ENCODE measurements at places on chromosomes 7 and 10.

- no peak for DNase-seq
Observed at GRCh38 chr7:128211626-128212025, 29.5 kb upstream of the LEP start.

GRCh38 chr7:90853205-90853604 is 257.1 kb downstream of the CDK14 start:
- DNase-seq, result no peak

- DNase-seq, result no peak
Observed at GRCh38 chr10:8389630-8390029, 335.1 kb downstream of the GATA3 start.

GRCh38 chr7:832167-832967 is at the start of gene SUN1:
TSS of gene SUN1 (plus strand) at chr7:832476. CDS start at chr7:832525, 49 bp downstream.
- DNase-seq, result peak; percentile 71

DNA sequence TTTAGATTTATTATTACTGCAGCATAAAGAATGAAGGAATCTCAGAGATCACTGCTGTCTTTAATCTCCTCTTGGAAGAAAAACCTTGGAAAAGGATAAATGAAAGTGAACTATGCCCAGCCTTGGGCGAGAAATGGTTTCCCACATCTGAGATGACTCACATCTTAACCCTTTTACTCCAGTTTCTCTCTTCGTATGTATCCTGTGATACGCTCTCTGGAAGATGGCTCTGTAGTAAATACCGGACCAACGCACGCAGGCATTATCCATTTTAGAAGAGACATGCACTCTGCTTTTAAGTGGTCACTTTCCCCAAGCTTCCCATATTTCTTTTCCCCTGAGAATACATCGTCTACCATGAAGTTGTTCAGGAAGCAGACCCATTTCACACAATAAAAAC is 207.3 kb upstream of the BMPER start:
- no peak for DNase-seq

DNA sequence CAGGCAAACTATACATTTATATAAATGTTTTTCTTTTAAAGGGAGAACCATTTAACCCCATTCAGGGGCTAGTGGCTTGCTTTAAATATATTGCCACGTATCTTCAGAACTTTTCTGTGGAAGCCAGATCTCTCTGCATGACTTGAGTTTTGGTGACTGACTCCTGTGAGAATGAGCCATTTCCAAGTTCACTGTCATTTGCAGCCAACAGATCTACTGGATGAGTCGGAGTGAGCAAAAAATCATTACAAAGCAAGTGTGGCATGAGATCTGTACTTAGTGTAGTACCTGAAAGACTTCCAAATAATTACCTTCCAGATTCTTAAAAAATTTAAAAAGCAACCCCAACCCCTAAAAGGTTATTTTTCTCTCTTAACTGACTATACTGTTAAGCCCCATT is 45.6 kb downstream of the PDSS1 start:
- peak; percentile 32 for DNase-seq

GRCh38 chr10:75281974-75282373 is 46.2 kb upstream of the COMTD1 start:
- no peak for DNase-seq

- DNase-seq, result no peak
Observed at GRCh38 chr10:70668454-70668970, 3.8 kb upstream of the ADAMTS14 start.

GRCh38 chr10:19862811-19863515 is 46.7 kb downstream of the PLXDC2 start:
- no peak for DNase-seq

GRCh38 chr7:151013733-151014497 is 10.4 kb downstream of the ATG9B start:
- peak; percentile 92 for DNase-seq

DNA sequence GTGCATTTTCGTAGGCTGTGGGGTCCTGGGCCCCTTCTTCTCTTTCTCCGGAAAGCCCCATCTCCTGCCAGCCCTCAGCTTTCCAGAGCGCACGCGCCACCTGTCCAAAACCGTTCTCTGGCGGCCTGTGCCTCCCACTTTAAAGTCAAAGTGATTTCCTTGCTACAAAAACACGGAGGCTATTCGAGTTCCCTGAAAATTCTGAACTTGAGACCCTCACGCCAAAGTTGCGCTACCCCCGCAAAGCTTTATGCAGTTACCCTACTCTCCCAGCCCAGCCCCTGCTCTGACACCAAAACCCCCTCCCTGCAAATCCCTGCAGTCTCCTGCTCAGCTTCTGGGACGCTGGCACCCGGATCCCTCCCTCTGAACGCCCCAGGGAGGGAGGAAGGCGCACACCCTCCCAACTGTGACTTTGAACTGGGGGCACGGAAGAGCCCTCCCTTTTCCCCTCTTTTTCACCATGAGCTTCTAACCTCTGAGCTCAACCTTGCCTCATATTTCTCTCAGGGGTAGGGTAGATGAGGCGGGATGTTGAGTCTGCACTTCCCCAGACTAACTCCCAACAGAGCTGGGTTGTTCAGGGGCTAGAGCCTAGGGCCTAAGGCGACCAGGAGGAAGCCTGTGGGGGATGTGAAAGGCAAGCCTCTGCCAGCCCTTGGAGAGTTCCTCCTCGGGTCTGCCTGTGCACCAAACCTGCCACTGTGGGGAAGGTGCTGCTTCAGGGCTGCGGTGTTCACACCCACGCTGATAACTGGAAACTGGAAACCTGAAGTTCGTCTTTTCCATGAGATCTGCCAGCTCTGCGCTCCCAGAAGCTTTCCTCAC is 2.7 kb upstream of the PAX4 start:
- no peak for DNase-seq

GRCh38 chr7:66339141-66339540 is 134.0 kb downstream of the TPST1 start:
- no peak for DNase-seq

DNA sequence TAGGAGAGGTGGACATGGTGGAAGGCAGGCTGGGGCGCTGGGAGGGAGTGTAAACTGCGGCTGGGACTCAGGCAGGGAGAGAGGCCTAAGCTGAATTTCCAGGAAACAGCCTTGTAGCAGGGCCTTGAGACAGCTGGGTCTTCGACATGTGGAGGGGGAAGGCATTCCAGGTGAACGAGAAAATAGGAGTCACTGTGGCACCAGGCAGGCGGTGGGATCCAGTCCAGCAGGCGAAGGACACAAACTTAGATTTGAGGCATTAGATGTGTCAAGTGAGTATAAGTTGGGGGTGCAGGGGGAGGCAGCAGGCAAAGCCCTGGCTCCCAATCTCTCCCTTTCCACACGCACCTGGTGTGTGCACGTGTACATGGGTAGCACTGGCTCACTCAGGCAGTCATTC is 105.3 kb downstream of the PTPN20 start:
- DNase-seq, result no peak

DNA sequence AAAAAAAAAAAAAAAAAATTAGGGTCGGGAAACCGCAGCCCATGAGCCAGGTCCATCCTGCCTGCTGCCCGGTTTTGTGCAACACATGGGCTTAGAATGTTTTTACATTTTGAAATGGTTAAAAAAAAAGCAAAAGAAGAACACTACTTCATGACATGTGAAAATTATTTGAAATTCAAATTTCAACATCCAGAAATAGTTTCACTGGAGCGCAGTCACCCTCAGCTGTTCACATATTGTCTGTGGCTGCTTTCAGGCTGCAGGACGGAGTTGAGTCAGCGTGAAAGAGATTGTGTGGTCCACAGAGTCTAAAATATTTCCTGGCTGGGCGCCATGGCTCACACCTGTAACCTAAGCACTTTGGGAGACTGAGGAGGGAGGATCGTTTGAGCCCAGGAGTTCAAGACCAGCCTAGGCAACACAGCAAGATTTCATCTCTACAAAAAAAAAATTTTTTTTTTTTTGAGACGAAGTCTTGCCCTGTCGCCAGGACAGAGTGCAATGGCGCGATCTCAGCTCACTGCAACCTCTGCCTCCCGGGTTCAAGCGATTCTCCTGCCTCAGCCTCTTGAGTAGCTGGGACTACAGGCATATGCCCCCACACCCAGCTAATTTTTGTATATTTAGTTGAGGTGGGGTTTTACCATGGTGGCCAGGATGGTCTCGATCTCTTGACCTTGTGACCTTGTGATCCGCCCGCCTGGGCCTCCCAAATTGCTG is 63.9 kb upstream of the ECHDC3 start:
- DNase-seq, result peak; percentile 27

DNA sequence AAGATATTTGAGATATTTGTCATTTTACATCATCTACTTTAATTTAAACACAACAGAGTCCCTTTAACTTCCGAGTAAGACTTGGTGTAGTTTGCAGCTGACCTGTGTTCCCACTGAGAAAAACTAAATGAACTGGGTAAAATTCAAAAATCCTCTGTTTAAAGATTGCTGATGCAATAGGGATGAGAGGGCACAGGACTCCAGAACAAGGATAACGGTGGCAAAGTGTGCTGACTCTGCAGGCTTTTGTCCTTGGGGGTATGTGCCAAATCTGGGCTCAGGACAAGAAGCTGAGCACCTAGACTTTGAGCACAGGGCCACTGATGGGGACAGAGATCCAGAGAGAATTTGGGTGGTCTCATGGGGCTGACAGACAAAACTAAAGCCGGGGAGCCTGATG is 156.8 kb downstream of the CCDC71L start:
- no peak for DNase-seq

DNA sequence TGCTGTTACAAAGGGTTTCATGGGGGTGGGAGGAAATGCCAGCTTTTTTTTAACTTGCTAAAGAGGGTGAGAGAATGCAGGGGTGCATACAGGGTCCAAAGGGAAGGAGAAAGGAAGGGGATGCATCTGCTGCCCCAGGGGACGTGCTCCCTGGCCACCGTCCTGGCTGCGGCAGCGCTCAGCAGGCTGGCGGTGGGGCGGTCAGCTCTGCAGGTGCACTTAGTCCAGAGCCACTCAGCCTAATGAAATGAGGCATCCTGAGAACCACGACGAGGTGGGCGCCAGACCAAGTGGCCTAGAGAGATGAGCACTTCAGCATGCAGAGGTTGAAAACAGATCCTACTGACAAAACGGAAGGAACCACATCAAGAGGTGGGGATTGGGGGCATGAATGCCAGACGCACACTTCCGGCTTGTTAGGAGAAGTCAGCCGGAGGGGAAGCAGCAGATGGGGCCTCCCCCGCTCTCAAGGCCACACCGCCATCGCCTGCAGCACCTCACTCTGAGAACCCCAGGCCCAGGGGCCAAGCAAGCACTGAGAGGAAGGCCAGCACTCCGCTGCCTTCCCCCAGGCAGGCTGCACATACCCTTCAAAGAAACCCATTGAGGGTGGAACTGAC is 94.5 kb downstream of the MAD1L1 start:
- peak; percentile 6 for DNase-seq

DNA sequence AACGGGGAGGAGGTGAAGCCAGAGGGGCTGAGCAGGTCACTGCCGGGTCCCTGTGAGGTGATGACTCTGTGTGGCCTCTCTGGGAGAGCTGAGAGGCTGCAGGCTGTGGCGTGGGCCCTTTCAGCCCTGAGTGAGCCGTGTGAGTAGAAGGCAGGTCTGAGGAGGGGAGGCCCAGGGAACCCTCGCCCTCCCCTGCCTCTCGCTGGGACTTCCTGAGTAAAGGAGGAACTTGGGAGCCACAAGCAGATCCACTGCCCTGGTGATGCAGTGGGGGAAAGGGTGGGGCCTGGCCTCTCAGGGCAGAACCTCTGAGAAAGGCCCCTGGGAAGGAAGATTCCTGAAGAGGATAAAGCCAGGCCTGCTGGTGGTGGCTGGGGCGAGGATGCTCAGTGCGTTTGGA is 22.8 kb downstream of the EEPD1 start:
- DNase-seq, result no peak

DNA sequence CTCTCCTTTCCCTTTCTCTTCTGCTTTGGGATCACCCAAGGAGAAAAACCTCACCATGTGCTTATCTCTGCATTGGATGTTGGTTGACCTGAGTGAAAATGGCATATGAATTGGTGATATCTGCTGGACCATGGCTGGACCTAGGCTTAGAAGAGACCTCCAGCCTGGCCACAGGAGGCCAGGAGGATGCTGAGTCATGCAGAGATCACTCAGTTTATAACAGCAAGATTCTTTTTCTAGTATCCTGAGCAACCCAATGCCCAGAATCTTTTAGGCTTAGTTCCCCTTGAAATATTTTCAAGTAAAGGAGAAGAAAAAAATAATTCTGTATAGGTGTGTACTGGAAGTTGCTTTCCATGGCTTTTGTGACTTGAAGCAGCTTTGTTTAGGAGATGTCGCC is 236.3 kb downstream of the KLF6 start:
- no peak for DNase-seq

GRCh38 chr7:2473496-2474180 is 2.6 kb downstream of the GRIFIN start:
- no peak for DNase-seq

- no peak for DNase-seq
Observed at GRCh38 chr10:125264091-125264490, 103.7 kb upstream of the CTBP2 start.

DNA sequence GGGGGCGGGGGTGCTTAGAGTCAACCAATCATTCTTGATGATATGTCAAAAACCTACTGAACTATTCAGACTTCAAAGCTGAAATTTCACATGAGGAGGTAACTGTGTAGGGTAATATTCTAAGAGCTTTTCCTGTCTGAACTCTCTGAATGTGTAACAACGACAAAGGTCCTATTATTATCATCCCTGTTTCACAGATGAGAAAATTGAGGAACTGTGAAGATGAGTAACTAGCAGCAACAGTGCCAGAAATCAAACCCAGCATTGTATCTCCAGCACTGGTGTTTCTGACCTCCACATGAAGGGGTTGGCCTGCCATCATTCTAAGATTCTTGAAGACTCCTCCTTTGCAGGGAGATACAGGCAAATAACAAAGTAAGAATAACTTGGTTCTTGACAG is 294.7 kb upstream of the AOAH start:
- no peak for DNase-seq

- DNase-seq, result no peak
Observed at GRCh38 chr7:2079332-2080059, 153.2 kb downstream of the MAD1L1 start.

GRCh38 chr7:47327698-47328391 is 254.1 kb downstream of the TNS3 start:
- DNase-seq, result no peak

DNA sequence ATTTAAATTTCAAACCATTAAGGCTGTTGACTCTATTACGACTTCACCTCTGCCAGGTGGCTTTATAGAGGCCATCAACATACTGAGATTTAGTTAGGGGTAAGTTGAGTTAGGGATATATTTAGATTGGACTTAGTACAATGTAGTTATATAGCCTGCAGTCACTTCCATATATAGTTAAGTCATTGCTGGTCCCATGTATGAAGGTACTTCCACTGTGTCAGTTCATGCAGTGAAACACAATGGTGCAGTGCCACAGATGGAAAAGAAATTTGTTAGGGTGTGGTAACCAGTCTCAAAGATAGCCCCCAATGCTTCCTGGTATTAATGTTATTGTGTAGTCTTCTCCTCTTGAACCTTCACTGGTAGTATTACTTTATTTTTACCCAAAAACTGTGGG is 12.6 kb upstream of the TSPAN13 start:
- no peak for DNase-seq

DNA sequence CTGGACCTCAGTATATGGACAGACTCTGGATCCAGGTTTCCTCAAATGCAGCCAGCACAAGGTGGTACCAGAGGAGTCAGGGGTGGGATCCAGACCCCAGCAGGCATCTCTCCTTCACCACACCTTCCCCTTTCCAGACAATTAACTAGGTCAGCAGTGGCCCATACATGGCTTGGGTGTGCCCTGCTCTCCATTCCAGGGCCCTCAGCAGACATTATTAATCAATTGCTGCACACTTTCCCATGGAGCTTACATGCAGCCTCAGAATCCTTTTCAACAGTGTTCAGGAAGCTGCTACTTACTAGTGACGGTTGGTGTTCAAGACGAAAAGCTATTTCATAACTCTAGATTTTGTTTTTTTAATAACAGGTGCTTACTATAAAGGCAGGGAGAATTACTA is 6.0 kb downstream of the COL13A1 start:
- no peak for DNase-seq
